ENCODE measurements at places on chromosomes 13 and 19.

DNA sequence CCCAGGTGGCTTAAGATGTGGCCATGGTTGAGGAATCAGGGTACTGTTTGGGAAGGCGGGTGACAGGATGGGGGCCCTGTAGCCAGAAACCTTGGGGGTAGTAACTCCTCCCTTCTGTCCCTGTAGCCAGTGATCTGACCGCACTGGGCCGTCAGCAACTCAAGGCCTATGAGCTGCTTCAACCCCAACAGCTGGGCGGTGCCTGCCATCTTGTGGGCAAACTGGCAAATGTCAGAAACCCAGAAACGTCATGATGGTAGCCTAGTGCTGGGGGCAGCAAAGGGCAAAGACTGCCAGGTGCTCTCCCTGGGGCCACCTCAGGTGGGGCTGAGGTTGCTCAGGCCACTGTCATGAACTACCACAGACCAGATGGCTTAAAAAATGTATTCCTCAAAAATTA lies 3.5 kb downstream of the COPE start:
- DNase-seq: no peak

GRCh38 chr19:14795078-14795721 lies 16.8 kb upstream of the ADGRE2 start:
- DNase-seq: no peak

- DNase-seq: no peak
Observed at GRCh38 chr13:36834299-36834698, 15.3 kb downstream of the RFXAP start.

- DNase-seq: no peak
Observed at GRCh38 chr19:10255358-10255757, 3.3 kb downstream of the MRPL4 start.

DNA sequence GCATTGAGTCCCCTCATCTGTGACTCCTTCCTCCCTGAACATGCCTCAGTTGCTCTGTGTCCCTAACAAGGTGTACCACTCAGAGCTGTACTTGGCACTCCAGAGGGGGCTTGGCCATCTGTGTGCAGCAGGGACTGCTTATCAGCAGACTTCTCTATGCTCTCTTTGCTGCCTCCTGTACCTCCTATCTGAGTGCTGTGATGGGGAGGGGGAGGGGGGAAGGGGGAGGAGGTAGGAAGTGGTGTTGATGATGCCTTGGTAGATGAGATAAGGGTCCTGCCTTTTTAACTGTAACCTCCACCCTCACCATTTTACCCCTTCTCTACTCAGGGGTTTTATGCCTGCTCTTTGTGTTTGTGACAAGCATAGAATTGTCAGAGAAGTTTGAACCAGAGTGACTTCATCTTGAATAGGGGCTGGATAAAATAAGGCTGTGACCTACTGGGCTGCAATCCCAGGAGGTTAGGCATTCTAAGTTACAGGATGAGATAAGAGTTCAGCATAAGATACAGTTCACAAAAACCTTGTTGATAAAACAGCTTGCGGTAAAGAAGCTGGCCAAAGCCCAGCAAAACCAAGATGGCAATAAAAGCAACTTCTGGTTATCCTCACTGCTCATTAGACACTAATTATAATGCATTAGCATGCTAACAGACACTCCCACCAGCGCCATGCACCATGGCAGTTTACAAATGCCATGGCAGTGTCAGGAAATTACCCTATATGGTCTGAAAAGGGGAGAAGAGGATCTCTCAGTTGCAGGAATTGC lies 13.2 kb downstream of the PCDH8 start:
- no peak for DNase-seq

GRCh38 chr19:14686411-14686810 lies 3.4 kb upstream of the ZNF333 start:
- DNase-seq: peak; percentile 8

DNA sequence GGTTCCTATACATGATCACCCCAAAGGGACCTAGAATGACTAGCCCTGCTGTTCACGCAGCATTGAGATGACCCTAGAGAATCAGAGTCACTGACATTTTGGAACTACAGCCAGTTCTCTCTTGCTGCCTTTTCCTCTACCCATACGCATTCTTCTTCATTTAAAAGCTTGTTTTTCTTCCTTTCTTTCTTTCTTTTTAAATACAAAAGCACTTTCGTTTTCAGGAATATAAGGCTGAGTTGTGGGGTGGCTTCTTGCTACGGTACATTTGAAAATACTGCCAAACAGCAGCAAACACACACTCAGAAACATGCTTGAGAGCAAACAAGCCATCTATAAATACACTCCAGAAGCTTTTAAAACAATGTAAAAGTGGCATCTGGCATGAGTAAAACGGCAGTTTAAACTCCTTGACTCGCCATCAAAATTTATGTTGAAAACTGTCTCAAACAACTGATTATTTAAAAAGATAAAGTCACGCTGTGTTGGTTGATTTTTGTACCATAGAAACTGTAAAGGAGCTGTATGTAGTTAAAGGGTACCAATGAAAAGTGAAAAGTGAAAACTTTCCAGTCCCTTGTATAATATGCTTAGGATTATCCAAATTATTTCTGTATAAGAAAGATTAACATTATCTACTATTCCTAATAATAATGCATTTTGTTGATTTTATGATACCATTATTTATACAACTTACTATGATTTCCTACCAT lies 95.6 kb downstream of the PCDH9 start:
- no peak for DNase-seq

DNA sequence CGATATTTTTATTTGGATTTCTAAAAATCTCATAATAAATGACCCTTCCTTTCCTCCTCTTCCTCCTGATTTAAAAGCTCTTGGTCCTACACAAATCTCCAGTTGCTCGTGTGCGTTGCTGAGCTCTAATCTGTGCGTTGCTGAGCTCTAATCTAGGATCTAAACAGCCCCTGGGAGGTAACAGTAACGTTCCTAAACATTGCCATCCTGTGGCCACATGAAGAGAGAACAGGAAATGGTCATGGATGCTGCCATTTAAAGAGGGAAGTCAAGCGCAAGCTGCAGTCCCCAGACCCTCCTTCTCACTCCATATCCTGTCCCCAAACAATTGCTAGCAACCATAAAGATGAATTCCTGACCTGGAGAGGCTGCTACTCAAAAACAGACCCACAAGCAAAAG lies 170.8 kb downstream of the NUFIP1 start:
- no peak for DNase-seq

DNA sequence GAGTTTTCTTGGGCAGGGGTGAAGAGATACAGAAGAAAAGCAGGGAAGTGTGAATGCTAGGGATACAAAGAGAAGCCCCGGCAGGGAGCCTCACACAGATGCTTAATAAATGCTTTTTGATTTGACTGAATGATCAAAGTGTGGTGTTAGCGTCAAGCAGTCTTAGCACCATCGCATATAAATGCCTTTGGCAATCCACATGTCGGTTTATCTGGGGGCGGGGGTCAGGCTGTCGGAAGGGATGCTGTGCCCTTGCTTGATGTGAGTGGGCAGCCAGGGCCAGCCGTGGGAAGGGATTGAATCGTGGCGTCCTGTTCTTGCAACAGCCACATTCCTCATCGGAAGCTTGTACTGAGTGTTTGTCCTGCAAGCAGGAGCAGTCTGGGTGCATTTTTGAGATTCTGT lies 173.1 kb downstream of the LACC1 start:
- DNase-seq: no peak

DNA sequence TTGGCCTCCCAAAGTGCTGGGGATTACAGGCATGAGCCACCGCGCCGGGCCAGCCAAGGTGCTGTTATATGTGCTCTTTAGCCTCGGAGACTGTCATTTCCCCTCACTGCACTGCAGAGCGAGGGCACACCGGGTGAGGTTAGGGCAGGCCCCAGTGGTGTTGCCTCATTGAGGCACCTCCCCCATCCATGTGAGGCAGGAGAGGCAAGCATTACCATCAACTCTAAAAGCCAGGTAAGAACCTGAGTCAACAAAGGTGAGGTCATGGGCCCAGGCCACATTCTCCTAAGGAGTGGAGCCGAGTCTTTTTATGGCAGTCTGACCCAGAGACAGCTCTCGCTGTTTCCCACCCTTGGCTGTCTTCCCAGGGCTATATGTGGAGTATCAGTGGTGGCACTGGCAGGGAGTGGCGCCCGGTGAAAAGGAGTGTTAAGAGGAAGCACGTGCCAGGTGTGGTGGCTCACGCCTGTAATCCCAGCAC lies 10.9 kb downstream of the B3GNT8 start:
- DNase-seq: no peak

Data from stimulated activated CD4-positive, alpha-beta T cell treated with anti-CD3 and anti-CD28 coated beads, Interleukin-15, amount 100 ng/mL, for 48 hours (primary cell).